ENCODE measurements at places on chromosomes 3 and 15.

GRCh38 chr3:50607271-50608091, 4.1 kb downstream of the CISH start:
- DNase-seq, result no peak

DNA sequence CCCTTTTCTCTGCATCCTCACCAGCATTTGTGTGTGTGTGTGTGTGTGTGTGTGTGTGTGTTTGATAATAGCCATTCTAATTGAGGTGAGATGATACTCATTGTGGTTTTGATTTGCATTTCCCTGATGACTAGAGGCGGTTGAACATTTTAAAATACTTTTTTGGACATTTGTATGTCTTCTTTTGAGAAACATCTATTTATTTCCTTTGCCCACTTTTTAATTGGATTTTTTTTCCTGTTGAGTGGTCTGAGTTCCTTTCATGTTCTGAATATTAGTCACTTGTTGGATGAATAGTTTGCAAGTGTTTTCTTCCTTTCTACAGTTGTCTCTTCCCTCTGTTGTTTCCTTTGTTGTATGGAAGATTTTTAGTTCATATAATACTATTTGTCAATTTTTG, 54.3 kb upstream of the THSD4 start:
- DNase-seq, result no peak

GRCh38 chr3:154431043-154431442, 1.1 kb upstream of the GPR149 start:
- DNase-seq, result no peak

- no peak for DNase-seq
Measured at GRCh38 chr3:27289769-27290413, 79.3 kb downstream of the NEK10 start.

DNA sequence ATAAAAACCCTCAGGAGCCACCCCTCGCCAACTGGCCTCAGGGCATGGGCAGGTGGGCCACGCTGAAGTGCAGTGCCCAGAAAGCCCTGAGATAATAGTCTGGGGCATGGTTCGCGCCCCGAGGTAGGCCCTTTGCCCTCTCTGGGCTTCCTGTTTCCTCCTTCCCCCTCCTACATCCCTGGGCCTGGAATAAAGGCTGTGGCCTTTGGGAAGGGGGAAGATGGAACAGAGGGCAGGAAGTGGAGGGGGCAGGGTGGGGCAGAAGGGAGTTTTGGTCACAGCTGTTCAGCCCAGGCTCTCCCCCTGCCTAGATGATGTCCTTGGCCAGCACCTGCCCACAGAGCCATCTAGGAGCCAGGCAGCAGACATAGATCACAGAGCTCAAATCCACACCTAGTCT, 11.3 kb downstream of the CSRNP1 start:
- peak; percentile 67 for DNase-seq

DNA sequence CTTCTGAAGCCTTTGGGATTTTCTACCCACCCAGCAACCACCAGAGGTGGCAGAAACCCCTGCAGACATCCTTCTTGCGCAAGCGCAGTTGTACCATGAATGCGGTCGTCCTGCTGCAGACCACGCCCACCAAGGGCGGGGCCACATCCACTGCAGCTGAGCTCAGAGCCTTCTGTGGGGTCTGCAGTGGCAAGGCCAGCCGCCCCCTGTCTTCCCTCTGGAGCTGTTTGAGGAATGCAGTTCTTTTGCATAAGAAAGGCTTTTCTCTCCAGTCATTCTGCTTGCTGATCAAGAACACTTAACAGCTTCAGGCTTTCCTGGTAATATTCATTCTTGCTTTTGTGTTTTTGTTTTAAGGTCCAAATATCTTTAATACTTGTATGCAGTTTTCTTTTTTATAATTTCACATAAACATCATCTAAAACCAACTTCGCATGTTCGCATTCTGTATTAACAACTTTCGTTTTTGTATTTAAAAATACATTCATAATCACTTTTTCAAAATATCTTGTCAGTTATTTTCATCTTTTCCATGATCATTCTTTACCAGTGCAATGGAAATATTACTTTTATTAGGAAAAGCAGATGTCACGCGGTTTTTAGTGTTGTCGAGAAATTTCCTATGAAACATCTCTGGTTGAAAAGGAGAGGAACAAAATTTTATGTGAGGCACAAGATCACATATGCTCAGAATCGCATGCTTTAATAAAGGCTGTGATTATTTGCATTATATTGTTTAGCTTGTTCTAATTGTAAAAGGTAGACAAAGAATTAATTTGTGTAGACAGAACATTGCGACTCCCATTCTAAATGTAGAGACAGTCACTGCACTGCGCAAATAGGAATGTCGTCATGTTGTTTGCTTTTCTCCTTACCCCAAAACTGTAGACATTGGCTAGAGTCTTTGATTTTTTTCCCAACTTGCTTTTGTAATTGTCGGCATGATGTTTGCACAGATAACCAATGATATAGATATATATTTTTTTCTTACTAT, 98.1 kb upstream of the SNRPN start:
- no peak for DNase-seq

GRCh38 chr3:30549600-30549999, 56.8 kb upstream of the TGFBR2 start:
- DNase-seq, result no peak

- no peak for DNase-seq
Measured at GRCh38 chr3:73137736-73138403, 76.4 kb downstream of the EBLN2 start.

DNA sequence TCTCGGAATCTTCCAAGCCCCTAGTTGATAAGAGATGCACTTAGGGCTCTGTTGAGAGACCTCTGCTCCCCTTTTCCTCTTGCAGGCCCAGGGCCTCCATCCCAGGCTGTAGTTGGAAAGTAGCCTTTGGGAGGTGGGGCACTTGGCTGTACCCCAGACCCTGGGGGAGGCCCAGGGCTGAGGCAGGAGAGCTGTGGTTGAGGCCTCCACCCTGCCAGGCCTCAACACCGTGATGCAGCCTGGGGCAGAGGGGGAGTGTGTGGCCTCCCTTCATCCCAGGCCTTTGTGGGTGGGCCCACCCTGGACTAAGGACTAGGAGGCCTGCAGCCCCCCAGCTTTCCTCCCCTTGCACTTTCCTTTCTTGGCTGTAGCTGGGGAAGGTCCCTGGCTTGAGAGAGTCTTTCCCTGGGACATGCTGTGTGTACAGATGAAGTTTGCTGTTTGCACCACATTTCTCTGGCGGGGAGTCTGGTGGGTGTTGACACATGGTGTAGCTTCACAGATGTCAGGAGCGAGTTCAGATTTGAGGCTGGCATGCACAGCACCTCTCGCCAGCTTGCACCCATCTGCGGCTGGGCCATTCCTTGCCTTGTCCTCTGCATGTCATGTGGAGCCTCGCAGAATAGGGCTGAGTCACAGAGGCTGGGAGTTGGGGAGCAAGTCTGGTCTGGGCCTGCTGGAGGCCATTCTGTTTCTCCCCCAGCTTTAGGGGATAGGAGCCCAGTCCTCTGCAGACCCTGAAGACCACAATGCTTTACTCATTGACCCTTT, 13.7 kb downstream of the PLEKHO2 start:
- no peak for DNase-seq

DNA sequence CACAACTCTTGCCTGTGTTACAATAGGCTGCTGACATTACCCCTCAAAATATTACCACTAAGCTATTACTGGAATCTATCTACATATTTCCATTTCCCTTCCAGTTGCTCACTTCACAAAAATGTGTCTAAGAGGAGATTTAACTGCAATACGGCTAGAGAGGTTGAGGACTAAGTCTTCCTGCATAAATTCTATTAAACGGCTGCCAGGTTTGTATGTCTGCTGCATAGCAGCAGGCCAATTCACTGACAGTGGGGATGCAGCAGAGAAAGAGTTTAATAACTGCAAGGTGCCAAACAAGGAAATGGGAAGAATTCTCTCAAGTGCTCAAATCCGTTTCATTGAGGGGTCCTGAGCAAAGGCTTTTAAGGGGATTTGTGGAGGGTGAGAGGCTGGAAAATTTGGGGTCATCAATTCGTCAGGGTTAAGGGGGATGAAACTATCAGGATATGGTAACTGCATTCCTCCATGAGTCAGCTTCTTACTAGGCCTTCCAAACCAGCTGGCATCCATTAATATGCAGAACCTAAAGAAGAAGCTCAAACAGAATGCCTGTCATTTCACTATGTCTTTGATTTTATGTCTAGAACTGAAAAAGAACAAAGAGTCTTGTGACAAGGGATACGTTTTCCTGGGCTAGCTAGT, 675.6 kb downstream of the TBL1XR1 start:
- DNase-seq, result no peak

DNA sequence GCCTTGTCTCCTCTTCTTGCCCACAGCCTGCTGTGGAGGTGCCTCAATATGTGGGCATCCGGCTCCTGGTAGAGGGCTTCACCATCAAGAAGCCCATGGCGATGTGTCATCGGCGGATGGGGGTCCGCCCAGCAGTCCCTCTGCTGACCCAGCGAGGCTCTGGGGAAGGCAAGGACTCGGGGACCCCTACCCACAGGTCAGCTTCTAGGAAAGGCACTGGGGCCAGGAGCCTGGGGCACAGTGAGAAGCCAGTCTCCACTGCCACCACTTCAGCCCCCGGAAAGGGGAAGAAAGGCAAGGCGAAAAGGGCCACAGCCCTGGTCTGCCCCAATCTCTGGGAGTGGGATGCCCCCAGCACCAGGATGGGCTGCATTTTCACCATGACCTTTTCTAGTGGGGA, 10.7 kb downstream of the RPUSD3 start:
- DNase-seq, result no peak

GRCh38 chr3:183879243-183879642, 5.4 kb downstream of the PARL start:
- DNase-seq, result no peak

DNA sequence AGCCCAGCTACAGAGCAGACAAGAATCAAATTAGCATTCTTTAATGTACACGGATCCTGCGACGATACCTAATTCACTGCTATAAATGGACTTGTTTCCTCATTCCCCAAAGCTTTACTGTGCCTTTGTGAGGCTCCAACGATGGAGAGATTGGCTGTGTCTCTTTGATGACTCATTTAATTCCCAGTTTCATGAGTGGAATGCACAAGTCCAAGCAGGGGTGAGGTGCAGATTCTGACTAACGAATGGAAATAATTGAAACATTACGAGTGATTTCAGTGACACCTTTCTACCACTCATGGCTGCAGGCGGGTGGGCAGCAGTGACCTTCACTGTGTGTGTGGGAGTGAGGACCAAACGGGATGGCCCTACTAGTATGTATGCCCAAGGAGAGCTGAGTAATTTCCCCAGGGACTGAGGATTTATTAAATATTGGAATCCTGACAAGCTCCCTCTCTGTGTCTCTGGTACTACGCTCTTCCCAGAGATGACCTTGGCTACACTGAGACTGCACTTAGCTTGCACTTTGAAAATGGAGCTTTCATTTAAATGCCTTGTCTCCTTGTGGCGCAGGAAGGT, 156.7 kb downstream of the CACNA2D3 start:
- DNase-seq, result no peak

GRCh38 chr15:68704496-68705021, 116.1 kb downstream of the ANP32A start:
- no peak for DNase-seq

DNA sequence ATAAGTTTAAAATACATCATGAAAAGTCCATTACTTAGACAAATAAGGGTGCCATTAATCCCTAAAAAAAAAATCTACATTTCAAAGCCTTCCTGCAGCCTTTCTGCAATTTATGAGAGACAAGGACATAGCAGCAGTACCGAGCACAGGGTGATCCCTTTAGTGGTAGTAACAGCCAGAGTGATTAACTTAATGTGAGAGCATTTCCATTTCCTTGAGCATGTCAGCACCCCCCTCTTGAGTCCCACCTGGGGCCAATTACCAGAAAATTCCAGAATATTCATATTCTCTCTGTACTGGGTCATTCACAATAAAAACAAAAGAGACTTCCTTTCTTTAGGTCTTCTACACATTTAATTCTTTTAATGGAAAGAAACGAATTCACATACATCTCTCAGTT, 546.9 kb upstream of the CCDC54 start:
- no peak for DNase-seq

- no peak for DNase-seq
Measured at GRCh38 chr15:100093211-100094126, 248.3 kb downstream of the ADAMTS17 start.

- DNase-seq, result no peak
Measured at GRCh38 chr3:122271246-122271898, 53.7 kb upstream of the CSTA start.

GRCh38 chr15:42010434-42010833, 10.4 kb downstream of the PLA2G4E start:
- no peak for DNase-seq

GRCh38 chr15:28786521-28786920, 61.9 kb downstream of the GOLGA6L7 start:
- no peak for DNase-seq

GRCh38 chr15:43285609-43286037, 18.9 kb upstream of the TGM5 start:
- peak; percentile 55 for DNase-seq

GRCh38 chr15:81573098-81573746, 199.2 kb upstream of the TMC3 start:
- DNase-seq, result no peak

DNA sequence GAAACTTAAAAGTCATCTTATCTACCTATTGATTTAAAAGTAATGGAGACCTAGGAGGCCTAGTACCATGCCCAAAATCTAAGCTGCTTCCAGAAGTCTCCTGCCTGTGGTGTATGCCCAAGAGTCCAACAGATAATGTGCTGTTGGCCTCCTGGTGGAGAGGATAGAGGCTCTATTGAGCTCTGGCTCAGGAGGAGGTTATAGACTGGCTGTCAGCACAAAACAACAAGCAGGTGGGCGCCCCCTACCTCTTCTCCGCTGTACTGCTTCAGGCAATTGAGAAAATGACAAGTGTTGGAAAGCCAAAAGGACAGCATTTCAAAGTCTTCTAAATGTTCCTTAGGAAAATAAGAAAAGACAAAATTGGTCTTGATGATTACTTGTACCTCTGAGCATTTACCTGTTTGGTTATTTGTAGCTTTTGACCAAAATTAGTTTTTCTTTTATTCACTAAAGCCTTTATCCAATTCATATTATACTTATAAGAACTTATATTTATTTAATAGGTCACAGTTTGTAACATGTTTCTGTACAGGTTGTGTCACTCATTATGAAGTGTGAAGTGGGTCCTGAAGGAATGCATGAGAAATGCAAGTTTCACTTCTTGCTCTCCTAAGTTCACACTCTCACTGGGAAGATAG, 17.2 kb upstream of the GNB5 start:
- DNase-seq, result peak; percentile 32

DNA sequence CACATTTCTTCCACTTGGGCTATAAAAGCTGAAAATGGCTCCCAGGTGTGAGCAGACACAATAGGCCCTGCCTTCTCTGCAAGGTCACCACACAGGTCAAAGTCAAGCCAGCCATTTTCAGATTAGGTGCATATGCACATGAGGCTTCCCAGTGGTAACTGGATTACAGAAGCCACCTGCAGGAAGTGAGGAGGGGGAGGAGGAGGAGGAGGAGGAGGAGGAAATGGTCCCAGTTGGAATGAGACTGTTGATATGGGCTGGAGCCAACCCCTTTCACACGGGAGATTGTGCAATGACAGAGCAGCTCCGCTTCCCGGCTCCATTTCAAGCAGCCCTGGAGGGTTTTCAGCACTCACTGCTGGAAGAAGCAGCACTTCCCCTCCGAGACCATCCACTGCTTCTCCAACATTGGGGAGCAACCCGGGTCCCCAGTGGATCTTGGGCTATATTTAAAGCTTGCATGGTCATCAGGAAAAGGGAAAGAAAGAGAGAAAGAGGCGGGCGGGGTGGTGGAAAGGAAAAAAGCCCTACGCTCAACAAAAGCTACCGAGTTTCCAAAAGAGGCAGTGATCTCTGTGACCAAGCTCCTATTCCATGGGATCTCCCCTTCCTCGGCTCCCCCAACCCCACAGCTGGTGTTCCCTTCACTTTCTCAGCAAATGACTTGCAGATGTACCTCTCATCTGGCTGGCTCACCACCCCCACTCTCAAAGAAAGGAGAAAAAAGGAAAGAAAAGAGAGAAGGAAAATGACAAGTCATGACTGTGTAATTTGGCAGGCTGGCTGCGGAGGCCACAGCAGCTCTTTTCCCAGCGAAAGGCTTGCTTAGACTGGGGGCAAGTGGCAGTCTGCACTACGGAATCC, 58.3 kb downstream of the LRIG1 start:
- DNase-seq, result peak; percentile 7
